T-helper 2 cell (primary cell): ENCODE measurements at places on chromosomes 6 and 20.

DNA sequence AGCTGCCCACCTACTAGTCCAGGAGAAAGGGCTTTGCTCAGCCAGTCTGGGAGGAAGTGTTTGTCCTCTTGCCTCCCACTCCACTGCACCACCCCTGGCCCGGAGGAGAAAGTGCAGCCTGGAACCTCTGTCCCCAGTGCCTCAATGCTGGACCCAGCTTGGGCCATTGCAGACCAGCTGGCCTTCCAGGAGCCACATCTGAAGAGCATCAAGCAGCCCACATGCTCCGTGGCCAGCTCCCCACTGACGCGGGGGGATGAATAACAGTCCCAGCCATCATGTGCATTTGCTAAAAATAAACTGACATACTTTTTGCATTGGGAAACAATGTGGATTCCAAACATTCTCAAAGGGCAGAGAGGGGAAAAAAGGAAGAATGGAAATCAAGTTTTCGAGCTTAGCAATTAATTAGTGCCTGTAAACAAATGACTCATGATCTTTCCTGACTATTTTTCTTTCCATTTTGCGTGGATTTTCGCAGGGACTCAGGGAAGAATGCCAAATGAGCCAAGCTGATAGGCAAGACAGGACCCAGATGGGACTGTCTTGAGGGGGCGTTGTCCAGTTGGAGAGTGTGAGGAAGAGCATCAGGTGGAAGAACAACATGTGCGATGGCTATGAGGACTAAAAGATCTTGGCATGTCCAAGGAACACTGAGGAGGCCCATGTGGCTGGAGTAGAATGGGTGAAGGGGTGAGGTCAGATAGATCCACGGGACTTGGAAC is 34.1 kb downstream of the CEBPB start:
- no peak for DNase-seq

- DNase-seq: no peak
Measured at GRCh38 chr6:133767357-133767970, 121.4 kb upstream of the TCF21 start.

DNA sequence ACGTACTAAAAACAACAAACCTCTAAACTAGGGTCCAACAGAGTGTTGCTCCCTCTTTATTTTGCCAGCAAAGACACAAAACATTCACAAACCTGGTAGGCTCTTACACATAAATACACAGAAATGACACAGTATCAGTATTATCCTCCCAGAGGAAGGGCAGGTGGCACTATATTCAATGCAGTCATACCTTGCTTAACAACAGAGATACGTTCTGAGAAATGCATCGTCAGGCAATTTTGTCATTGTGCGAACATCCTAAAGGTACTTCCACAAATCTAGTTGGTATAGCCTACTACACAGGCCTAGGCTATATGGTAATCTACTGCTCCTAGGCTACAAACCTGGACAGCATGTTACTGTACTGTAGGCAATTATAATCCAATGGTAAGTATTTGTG is 9.6 kb downstream of the ZBTB2 start:
- DNase-seq: no peak

DNA sequence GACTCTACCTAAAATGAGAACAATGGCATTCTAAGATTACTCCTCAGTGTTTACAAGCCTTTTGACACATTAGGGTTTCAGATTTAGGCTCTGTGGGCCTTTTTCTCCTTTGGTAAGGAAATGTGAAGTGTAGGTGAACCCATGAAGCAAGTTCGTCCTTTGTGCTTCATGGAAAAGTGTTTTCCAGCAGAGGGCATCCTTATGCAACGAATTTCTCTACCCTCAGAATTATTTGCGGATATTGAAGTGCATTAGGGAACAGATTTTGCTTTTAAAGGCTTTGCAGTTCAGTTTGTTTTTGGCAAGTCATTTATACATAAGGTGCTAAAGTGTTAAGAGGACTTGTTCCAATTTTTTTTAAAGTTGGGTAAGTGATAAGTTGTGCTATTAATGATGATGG is 55.7 kb upstream of the FERMT1 start:
- no peak for DNase-seq

DNA sequence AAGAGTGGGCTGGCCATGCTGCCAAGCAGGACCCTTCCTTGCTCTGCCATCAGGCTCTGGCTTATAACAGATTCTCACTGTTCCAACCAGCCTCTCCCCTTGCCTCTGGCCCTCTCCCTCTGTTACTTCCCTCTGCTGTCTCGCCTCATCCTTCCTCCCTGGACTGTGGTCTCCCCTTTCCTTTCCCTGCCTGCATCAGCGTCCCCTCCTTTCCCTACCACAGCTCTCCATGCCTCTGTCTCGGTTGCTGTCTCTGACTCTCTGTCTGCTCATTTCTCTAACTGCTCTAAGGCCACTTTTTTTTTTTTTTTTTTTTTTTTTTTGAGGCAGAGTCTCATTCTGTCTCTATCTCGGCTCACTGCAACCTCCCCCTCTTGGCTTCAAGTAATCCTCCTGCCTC is 173.4 kb downstream of the PTPRT start:
- no peak for DNase-seq

DNA sequence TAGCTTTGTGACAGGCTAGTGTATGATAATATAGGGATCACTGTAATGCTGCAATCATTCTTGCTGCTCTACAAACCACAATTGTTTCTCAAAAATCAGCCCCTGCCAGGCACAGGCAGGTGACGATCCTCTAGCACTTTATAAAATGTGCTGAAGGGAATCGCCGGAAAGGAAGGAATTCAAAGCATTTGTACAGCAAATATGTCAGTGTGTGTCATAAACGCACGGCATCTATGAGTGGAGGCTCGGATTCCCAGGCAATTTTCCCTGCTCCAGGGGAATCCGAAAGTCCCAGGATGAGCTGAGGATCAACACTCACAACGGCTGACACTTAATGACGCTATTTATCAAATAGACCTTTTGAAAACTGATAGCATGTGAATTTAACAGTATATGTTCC is 1.4 kb downstream of the PHACTR1 start:
- no peak for DNase-seq

GRCh38 chr6:105382496-105382895 is 20.4 kb downstream of the PREP start:
- no peak for DNase-seq

DNA sequence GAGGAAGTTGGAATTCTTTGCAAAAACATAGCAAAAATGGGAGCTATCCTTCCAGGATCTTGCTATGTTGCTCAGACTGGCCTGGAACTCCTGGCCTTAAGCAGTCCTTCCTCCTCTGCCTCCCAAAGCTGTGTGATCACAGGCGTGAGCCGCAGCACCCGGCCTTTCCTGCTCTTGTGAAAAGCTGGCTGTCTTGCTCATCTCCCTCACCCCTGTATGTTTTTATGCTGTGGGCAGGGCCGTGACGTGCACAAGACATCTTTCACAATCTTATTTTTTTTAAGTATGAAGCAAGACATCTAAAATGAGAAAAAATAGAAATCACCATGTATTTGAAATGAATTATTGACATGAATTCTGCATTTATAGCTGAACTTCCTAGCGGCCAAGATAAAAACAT is 110.4 kb downstream of the SAMD5 start:
- DNase-seq: no peak

DNA sequence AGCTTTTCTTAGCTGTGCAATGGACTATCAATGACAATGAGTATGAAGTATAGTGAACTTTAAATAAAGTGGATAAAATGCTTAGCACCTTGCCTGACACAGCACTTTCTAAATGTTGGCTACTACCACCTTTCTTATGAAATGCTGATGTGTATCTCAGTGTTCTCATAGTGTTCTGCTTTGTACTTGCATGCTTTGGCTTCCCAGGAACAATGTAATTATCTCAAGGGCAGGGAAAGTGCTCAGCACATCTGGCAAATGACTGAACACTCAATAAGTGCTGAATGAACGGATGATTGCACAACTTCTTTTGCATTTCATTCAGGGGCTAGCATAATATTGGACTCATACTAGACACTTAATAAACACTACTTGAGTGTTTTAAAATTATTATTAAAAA is 28.2 kb upstream of the NOX3 start:
- no peak for DNase-seq

DNA sequence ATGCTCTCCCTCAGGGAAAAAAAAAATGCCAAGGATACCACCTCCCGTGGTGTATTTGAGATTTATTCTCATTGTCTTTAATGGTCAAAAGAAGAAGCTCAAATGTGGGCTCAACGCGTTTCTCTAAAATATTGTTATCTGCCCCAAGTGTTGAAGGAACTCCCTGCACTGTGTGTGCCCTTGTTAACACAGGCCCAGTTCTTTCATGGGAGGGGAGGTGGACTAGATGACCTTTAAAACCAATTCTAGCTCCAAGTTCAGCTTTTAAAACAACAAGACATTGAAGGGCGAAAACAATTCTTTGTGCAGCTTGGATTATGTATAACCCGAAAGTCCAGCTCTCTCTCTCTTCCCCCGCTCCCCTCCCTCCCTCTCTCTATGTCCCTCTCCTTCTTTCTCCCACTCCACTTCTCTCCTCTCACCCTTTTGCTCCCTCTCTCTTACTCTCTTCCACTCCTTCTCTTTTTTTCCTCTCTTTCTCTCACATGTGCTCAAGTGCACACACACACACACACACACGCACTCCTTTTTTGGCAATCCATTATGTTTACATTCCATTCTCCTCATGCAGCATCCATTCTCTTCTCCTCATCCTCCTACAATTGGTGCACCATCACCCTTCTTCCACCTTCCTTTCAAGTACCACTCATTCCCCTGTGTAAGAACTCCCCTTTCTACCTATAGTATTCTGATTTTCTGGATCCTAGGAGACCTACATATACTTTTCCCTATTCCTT is 8.5 kb downstream of the HLA-DMB start:
- no peak for DNase-seq

- DNase-seq: peak; percentile 43
Measured at GRCh38 chr6:89433252-89434149, 549 bp downstream of the ANKRD6 start.

- no peak for DNase-seq
Measured at GRCh38 chr6:37960139-37960935, 140.8 kb downstream of the ZFAND3 start.

GRCh38 chr6:139941826-139942225 is 567.4 kb upstream of the CITED2 start:
- no peak for DNase-seq

GRCh38 chr6:25296217-25296905 is 17.2 kb downstream of the CARMIL1 start:
- no peak for DNase-seq

DNA sequence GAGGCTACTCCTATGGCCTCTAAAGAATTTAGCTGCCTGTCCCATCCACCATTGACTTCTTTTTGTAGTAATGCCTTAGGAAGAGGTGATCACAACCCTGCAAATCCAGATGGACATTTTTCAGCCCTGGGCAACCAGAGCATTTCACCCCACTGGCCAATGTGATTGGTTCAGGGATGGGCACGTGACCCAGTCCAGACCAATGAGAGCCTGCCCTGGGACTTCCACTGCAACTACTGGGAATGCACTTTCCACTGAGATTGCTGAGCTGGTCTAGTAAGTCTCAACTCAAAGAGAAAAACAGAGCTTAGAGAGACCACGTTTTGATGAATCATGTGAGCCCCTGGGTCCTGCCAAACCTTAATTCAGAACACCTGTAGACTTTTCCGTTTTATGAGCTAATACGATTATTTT is 8.9 kb upstream of the UBE2V1 start:
- no peak for DNase-seq

- DNase-seq: no peak
Measured at GRCh38 chr6:159023893-159024292, 20.9 kb downstream of the TAGAP start.

- DNase-seq: no peak
Measured at GRCh38 chr6:42615518-42615917, 51.7 kb downstream of the UBR2 start.

GRCh38 chr6:33758815-33759216 is 12.1 kb upstream of the IP6K3 start:
- no peak for DNase-seq

- DNase-seq: no peak
Measured at GRCh38 chr20:57380081-57380750, 11.0 kb upstream of the RBM38 start.

DNA sequence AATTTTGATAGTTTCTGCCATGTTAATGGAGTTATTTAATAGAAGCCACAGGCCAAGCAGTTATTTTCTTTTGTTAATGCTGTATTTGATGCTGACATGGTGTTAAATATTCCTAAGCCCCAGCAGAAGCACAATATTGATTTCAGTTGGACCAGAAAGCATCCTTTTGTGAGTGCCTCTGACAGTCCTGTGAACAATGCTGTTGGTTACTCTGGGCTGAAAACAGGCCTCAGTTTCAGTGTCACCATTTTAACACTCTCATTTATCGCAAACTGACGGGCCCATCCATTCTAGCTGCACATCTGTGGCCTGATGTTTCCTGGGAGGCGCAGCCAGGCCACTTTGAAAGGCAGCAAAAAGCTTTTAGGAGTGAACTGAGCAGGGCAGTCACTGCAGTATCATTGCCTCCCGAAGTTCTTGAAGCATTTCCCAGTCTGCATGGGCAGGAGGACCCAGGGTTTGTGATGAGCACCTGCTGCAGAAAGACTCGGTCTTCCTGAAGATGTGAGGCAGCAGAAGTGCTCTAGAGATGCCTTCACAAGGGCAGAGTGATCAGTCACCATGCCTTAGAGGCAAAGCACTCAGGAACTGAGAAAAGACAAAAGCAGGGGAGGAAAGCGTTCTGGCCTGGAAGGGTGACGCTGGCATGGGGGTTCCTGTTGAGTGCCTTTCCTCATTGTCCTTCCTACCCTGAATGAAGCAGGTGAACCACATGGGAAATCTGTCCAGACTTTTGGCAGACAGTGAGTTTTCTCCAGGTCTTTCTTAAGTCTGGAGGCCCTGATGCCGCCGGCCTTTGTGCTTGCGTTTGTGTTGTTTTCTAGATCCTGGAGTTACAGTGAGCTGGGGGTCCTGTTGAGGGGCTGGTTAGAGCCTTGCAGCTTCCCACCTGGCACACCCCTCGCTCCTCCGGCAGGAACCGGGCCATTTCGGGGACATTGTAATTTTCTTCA is 74.0 kb downstream of the ZDHHC14 start:
- no peak for DNase-seq

DNA sequence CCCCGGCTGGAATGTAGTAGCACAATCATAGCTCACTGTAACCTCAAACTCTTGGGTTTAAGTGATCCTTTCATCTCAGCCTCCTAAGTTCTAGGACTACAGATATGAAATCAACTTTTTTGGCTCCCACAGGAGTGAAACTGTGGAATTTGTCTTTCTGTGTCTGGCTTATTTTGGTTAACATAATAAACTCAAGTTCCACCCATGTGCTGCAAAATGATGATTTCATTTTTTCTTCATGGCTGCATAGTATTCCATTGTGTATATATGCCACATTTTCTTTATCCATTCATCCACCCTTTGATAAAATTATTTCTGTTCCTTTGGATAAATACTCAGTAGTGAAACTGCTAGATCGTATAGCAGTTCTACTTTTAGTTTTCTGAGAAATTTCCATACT is 29.9 kb downstream of the RNGTT start:
- no peak for DNase-seq

DNA sequence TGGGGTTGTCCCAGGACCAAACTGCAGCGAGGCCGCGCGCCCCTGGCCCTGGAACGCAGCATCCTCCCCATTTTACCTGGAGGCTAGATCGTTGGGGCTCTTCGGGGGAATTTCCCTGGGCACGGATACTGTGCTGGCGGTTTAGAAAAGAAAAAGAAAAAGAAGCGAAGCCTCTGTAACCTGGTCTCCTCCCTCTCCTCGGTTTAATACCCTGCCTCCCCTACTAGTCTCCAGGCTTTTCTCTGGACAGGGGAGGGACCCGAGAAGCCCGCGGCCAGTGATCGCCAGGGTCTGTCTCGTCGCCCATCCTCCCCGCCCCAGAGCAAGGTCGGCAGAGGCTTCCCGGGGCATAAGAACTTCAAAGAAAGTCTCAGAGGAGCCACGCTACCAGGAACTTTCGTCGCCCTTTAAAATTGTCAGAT is 6.1 kb upstream of the LAMP5 start:
- no peak for DNase-seq
